ENCODE measurements at places on chromosomes 11 and 22.

DNA sequence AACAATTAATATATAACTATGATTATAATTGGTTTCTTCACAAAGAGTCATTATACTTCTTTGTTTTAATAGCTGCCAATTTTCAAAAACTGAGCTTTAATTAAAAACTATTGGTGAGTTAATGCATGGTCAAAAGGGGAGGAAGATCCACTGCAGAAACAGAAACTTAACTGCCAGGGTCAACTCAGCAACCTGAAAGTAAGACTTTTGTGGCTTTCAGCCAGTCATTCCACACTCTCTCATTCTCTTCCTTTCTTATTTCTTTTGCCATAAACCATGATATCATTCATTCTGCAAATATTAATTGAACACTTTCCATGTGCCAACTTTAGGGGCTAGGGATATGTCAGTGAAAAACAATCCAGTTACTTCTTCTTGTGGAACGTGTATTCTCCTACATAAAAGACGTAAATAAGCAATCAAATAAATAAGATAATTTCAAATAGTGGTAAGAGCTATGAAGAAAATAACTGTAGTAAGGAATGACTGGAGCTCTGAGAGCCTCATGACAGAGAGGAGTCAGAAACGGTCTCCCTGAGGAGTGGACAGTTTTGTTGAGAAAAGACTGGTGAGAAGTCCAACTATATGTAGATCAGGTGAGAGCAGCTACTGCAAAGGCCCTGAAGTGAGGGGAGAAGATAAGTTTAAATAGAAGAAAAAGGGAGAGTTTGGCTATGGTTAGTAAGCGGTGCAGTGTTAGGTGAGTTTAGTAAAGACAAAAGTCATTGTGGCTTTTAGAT, 130.5 kb downstream of the GRIA4 start:
- no peak for DNase-seq

GRCh38 chr11:71252770-71253730, 673 bp upstream of the SHANK2 start:
- no peak for DNase-seq

DNA sequence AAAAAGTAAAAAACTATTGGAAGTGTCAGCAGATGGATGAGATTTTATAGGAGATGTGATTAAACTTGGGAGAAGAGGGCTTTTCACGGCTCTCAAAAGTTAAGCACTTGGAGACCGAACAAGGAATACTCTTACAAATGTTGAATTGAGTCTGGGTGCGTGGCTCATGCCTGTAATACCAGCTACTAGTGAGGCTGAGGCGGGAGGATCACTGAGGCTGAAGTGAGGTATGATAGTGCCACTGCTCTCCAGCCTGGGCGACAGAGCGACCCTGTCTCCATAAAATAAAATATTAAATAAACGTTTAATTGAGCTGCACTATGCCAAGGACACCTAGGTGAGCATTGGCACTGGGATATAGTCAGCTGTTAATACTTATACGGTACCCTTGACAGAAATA, 1.9 kb downstream of the CEP57 start:
- no peak for DNase-seq

DNA sequence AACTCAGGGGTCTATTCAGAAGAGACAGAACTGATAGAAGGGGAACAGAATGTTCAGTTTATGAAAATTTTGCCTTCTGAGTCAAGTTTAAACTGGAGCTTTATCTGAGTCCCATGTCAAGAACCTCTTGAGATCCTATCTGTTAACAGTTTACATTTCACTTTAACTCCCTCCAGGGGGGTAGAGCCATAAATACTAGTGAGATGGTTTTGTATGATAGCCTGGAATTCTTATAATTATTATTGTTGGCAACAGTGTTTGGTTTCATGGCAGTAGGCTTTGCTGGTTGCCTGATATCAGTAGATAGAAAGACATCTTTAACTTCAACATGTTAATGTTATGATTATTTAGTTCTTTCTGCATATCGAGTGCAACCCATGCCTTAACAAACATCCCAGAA, 498.5 kb downstream of the INSC start:
- DNase-seq: no peak

DNA sequence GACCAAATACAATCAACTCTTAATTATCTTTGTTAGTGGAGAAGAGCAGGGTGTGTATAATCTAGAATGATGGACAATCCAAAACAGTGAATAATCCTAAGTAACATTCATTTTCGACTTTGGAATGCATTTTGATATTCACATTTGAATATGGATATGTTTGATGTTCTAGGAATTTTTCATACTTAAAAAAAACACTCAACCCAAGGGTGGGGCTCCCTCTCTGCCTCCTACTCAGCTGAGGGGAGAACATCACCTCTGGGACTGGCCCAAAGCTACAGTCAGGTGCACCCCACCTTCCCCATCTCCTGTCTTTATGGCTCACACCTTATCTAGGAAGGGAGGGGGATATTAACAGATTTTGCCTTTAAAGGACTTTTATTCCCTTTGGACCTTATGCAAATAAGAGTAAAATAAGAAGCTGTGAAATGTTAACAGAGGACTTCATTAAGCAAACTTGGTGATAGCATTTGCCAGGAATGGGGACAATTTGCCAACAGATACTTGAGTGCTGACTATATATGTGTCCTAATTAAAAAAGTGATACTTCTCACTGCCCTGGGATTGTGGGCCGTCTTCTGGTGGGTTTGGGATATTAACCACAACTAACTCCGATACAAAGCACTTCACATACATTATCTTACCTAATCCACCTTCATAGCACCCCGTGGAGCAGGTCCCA, 187.0 kb downstream of the ST3GAL4 start:
- no peak for DNase-seq

DNA sequence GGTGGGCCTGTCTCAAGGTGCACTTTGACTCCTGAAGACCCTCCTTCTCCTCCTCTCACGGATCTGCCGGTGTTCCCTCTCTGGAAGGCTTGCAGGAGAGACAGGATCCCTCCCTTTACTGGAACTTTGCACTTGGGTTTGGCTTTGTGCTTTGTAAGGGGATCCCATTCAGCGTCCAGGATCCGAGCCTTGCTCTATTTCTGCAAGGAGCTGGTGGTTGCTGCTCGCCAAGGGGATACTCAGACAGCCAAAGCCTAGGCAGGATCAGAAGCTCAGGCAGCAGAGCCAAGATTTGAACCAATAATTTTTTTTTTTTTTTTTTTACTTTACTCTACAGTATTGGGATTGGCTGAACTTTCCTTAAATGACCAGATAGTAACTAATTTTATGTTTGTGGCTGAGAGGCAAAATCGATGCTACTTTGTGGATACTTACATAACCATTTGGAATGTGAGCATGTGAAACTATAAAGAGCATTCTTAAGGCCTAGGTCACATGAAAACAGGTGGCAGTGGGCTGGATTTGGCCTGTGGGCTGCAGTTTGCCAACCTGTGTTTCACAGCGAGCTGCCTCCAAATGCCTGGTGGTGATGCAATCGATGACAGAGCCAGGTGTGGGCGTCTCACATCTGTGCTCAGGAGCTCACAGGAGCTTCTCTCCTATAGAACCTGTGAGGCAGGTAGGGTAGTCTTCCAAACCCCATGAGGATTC, 25.2 kb downstream of the BCR start:
- DNase-seq: no peak

- DNase-seq: no peak
Observed at GRCh38 chr11:117910525-117910924, 18.7 kb downstream of the TMPRSS13 start.

DNA sequence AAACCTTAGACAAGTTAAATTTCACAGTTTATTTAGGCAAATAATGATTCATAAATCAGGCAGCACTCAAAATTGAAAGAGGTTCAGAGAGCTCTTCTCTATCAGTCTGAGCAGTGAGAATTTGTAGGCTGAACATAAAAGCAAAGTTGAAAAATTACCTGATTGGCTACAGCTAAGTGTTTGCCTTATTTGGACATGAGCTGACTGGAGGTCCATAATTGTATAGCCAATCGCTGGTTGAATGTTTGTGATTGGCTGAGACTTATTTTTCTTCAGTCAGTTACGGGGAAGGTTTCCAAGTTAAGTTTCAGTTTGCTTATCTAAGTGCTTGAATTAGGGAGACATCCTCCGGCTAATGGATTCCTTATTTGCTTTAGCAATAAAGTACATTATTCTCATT, 527.5 kb downstream of the CNTN5 start:
- no peak for DNase-seq

GRCh38 chr11:15929371-15929901, 426.9 kb downstream of the SOX6 start:
- no peak for DNase-seq

DNA sequence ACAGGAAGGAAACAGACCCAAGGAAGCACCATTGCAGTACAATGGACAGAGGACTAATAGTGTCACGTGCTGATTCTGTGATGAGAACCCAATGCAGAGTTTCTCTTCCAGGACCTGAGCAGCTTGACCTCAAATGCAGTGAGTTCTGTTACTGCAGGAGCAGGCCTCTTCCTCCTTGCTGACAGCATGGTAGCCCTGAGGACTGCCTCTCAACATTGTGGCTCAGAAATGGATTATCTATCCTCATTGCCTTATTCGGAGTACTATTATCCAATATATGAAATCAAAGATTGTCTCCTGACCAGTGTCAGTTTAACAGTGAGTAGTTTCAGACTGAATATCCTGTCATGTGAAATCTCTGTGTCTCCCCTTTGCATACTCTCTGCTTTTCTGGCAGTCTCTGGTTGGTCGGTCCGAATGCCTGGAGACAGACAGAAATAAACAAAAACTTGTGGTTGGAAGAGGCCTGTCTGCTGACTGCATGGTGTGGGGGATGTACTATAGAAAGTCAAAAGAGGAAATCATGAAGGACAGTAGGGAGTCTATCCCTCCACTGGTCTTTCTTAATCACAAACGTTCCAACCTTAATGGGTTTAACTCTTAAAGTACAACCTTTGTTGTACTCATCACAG, 6.9 kb upstream of the MS4A14 start:
- no peak for DNase-seq

- no peak for DNase-seq
Observed at GRCh38 chr11:22670830-22671229, 4.4 kb downstream of the GAS2 start.

DNA sequence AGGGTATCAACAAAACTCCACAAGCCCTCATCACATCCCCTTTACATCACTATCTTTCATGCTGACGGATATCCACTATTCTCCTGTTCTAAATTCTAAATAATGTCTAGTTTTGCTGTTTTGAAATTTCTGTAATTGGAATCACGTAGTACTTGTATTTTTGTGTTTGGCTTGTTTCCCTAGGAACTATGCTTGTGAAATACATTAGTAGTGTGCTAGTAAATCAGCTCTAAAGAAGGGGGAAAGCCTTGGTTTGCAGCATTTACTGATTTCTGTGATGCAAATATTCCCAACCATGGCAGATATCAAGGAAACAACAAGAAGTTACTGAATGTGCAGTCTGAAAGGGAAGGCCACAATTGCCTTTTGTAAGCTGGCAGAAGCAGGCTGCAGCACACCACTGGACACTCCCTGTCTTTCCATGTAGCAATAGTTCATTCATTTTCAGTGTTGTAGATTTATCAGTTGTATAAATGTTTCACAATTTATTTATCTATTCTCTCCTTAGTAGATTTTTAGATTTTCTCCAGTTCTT, 4.7 kb upstream of the FOLH1 start:
- no peak for DNase-seq

DNA sequence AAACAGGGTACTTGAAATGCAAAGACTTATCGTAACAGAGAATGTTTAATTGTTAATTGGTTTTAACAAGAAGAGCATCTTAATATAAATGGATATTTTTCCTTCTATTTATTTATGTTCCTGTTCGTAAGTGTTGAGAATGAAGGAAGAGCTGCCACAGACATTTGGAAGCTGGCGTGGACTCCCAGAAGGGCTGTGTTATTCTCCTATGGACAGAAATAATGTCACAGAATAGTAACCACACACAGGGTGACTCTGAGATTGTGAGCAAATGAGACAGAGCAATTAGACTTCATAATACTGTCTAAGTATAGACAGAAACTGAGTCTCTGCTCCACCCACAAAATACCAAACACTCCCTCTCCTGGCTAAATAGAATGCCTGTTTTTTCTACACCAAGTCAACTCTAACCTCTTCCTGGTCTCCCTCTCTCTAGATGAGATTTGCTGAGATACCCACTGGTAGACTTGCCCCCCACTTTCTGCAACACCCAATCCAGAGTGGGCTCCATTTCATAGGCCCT, 6.1 kb downstream of the APOL3 start:
- DNase-seq: no peak

DNA sequence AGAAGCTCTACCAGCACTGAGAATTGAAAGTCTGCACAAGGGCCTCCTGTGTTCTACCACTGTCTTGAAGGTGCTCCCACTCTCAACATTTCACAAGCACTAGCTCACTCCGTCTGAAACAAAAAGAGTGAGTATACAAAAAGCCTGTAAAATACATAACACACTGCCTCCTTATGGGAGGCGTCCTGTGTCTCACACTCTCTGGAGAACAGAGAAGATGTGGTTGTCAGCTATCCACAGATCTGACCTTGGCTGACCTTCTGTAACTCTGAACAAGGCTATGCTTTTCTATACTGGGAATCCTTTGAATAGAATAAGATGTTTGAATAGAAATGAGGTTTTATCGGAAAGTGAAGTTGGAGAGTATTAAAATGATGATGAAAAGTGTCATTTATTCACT, 171.3 kb upstream of the TMEM45B start:
- DNase-seq: no peak

DNA sequence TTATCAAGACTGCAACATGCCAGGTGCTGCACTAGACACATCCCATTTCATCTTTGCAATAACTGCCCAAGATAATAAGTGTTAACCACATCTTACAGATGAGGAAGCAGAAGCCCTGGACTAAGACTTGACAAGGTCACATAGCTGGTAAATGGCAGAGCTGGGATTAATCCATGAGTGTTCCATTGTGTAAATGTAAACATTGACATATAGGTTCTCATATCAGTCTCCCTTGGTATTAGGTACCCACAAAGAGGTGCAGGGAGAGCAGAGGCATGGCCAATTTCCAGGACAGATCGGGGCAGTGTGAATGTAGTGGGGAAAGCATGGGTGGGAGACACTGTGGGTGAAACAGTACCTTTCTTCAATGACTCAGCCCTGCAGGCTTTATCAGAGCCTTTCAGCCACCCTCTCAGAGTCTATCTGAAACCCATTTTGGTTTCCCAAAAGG, 17.9 kb downstream of the MICAL2 start:
- no peak for DNase-seq

GRCh38 chr22:39712081-39712480, 141.5 kb downstream of the CACNA1I start:
- no peak for DNase-seq

DNA sequence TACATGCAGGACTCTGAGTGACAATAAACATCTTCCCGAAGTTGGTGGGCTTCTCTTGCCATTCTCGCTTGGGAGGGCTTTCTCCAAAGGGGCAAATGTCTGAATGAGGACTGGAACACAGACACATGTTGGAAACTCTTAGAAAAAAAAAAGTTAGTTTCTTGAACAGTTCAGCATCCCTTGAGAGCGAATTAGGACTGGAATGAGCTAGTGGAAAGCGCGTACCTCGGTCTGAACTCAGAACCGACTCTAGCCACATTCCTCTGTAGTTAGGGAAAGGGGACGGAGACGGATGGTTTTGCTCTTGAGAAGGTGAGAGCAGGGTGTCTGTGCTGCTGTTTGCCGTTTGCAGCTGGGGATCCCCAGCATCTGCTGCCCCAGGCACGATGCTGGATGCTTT, 517.3 kb downstream of the TBC1D22A start:
- DNase-seq: no peak

- DNase-seq: no peak
Observed at GRCh38 chr11:64915376-64915887, 1.6 kb downstream of the ATG2A start.

- DNase-seq: no peak
Observed at GRCh38 chr11:32154275-32154674, 63.4 kb downstream of the RCN1 start.

- DNase-seq: no peak
Observed at GRCh38 chr22:49253656-49254055, 574.0 kb downstream of the BRD1 start.

- no peak for DNase-seq
Observed at GRCh38 chr11:110286298-110287040, 9.9 kb downstream of the RDX start.
